ENCODE measurements at places on chromosomes 16 and 17.

GRCh38 chr16:75042426-75043174 lies 43.8 kb downstream of the ZNRF1 start:
- DNase-seq, result no peak

DNA sequence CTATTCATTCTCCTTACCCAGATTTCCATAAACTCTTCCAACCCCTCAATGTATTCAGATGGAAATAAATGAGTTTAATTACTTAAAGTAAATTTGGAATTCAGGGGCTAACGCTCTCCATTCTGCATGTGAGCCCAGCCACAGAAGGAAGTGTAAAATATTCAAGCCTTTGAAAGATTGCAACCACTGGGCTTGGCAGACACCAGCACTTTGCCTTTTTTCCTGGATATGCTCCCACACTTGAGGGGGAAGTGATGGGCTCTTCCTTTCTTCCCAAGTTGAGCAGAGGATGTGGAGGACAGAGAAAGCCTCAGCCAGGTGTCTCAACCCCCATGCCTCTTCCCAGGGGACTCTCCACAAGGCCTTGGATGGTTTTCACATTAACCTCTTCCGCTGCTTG lies 825.1 kb upstream of the EEF2KMT start:
- no peak for DNase-seq

DNA sequence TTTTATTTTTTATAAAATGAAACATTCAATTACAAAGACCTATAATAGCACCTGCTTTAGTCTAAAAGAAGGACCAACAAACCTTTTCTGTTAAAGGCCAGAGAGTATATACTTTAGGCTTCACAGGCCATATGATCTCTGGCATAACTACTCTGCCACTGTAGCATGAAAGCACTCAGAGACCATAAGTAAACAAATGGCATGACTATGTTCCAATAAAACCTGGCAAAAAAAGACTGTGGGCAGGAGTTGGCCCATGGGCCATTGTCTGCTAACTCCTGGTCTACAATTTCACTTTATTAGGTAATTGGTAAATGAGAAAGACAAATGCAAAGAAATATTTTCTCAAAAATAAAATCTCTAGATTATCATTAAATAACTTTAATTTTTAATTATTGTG lies 14.9 kb downstream of the CEP112 start:
- no peak for DNase-seq

- no peak for DNase-seq
Measured at GRCh38 chr17:46082257-46082656, 83.2 kb downstream of the STH start.

DNA sequence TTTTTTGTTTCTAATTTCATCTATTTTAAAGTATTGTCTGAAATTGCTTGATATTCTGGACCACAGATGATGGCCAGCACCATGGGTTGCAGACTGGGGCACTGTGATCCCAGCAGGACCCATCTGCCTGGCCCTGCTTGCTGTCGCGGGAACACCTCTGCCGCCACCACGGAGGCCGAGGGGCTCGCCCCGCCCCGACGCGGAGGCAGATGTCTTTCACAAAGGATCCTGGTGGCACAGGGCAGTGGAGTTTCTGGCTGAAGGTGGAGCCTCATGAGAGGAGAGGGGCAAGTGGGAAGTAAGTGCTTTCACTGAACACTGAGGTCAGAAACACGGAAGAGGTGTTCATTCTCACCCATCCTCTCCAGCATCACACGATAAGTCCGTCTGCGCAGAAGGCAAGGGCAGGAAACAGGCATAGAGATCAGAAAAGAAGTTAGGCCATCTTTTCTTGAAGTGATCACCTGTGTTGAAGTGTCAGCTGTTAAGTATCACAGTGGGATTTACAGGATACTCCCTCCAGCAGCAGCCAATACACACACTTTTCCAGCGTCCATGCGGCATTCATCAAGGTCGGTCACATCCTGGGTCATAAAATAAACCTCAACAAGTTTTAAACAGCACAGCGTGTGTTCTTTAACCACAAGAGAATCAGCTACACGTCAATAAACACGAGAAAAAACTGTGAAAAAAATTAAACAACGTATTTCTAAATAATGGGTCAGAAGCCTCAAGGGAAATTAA lies 194.5 kb downstream of the RPTOR start:
- DNase-seq, result no peak
